ENCODE measurements at places on chromosomes 5 and 9. TPM values are rescaled to one million over a fixed set of nuclear protein-coding genes. Genes with fewer than 3 reads are reported as not detected.

GRCh38 chr5:135400866-135401265 lies 1.8 kb upstream of the MACROH2A1 start:
- no peak for DNase-seq

Gene PURA
- total RNA-seq: 8.8 TPM

GRCh38 chr9:21684831-21685362 lies 117.5 kb upstream of the MTAP start:
- DNase-seq: peak; percentile 99

- DNase-seq: no peak
Observed at GRCh38 chr5:107875833-107876232, 205.1 kb upstream of the EFNA5 start.

GRCh38 chr5:155728857-155729683 lies 597.9 kb upstream of the SGCD start:
- DNase-seq: no peak

GRCh38 chr5:79544131-79544530 lies 30.2 kb upstream of the HOMER1 start:
- peak; percentile 14 for DNase-seq

Gene LCN1
- total RNA-seq: not detected

DNA sequence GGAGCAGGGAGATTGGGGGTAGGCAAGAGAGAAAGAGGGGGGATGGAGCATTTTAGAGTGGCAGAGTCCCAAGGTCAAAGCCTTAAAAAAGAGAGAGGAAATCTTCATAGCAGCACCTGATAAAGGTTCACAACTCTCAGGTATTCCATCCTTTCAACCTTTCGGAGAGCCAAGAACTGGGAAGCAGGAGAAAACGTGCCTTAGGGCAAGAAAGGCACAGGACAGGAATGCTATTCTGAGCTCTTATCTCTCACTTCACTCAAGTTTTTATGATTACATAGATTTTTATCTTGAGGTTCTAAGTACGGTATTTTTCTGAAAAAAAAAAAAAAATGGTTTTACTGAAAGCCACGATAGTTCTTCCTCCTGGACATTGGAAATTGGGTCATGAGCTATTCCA lies 34.5 kb upstream of the SMAD5 start:
- DNase-seq: no peak

Gene PROB1
- total RNA-seq: 0.17 TPM

Gene WNT8A
- total RNA-seq: not detected

- DNase-seq: peak; percentile 25
Observed at GRCh38 chr5:79464695-79465332, 49.1 kb downstream of the HOMER1 start.

Gene HARS2
- 34.6 TPM for total RNA-seq

Gene EHMT1
- 39.1 TPM for total RNA-seq

GRCh38 chr9:81682177-81682576 lies 7.2 kb downstream of the TLE1 start:
- DNase-seq: no peak

DNA sequence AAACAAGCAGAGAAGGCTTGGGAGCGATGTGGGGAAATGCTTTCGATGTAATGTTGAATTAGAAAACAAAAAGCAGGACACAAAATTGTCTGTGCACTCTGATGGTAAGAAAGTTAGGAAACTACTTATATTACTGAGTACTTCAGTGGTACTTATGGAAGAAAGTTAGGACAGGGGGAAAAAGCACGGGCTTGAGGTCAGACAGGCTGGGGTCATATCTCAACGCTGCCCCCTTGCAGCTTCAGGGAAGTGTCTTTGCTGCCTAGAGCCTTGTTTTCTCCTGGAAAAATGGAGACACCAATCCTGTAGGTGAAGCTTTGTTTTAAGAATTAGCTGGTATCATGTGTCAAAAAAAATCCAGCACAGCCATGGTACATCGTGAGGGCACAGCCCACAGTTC lies 23.0 kb downstream of the NEURL1B start:
- DNase-seq: no peak

GRCh38 chr5:163914910-163915309 lies 409.5 kb downstream of the MAT2B start:
- no peak for DNase-seq

Gene TMEM203
- total RNA-seq: 65.8 TPM

- DNase-seq: no peak
Observed at GRCh38 chr9:135589596-135590485, 28.3 kb downstream of the PAEP start.

Gene MAST4
- total RNA-seq: 7.6 TPM

DNA sequence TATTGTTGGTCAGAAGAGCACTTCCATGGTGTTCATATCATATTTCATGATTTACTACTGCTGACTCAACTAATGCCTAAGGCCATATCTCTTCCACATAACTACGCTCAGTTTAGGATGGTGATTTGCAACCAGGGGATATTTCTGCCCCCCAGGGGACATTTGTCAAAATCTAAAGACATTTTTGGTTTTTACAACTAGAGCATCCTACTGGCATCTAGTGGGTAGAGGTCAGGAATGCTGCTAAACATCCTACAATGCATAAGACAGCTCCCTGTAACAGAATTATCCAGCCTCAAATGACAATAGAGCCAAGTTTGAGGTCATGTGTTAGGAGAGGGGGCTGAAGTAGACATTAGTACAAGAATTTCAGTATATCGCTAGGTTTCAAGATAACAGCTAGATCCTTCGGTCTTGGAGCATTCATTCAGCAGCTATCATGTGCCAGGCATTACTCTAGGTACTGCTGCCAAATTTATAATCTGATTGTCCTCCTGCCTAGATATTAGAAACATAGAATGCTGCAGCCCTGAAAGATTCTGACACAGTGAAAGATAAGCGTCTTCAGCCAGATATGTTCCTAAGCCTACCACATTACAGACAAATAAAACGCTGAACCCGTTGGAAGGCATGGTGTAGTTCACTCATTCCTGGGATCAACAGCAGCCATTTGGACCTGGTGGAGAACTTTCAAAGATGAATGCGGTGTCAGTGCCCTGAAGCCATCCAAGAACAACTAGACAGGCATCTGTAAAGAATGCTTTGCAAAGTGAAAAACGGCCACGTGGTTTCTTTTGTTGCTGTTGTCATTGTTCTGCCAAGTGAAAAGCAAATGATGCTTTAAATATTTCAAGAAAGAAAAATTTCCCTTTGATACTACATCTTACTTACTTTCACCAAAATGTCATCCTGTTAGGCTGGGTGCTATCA lies 55.5 kb upstream of the FST start:
- peak; percentile 23 for DNase-seq

DNA sequence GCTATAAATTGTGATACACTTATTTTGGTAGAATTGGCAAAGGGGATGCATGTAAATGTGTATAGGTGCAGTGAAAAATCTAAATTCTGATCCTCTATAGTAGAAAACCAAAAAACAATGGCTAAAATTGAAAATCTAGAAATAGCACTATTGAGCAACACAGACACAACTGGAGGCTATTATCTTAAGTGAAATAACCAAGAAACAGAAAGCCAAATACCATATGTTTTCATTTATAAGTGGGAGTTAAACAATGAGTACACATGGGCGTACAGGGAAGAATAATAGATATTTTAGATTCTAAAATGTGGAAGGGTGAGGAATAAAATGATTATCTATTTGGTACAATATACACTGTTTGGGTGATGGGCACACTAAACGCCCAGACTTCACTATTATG lies 183.2 kb upstream of the TUSC1 start:
- DNase-seq: no peak

GRCh38 chr9:74804018-74804385 lies 83.7 kb downstream of the TRPM6 start:
- DNase-seq: peak; percentile 24

Gene HACD4
- total RNA-seq: not detected

GRCh38 chr9:7147121-7148090 lies 389.6 kb downstream of the KDM4C start:
- DNase-seq: no peak

DNA sequence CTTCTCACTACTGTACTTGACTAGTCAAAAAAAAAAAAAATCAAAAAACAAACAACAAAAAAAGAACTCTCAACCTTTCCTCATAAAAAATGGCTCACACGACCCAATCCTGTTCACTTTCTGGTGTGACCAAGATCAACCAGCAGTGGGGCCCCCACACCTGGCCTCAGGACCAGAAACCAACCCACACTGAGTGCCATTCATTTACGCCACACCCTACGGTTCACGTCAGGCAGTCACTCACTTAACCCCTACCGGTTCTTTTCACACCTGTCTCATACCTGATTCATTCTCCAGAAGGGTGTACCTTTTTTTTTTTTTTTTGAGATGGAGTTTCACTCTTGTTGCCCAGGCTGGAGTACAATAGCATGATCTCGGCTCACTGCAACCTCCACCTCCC lies 5.7 kb downstream of the SUSD1 start:
- DNase-seq: no peak

- DNase-seq: peak; percentile 21
Observed at GRCh38 chr5:146461319-146461718, 14.2 kb downstream of the TCERG1 start.

Gene FLT4
- total RNA-seq: 0.31 TPM

DNA sequence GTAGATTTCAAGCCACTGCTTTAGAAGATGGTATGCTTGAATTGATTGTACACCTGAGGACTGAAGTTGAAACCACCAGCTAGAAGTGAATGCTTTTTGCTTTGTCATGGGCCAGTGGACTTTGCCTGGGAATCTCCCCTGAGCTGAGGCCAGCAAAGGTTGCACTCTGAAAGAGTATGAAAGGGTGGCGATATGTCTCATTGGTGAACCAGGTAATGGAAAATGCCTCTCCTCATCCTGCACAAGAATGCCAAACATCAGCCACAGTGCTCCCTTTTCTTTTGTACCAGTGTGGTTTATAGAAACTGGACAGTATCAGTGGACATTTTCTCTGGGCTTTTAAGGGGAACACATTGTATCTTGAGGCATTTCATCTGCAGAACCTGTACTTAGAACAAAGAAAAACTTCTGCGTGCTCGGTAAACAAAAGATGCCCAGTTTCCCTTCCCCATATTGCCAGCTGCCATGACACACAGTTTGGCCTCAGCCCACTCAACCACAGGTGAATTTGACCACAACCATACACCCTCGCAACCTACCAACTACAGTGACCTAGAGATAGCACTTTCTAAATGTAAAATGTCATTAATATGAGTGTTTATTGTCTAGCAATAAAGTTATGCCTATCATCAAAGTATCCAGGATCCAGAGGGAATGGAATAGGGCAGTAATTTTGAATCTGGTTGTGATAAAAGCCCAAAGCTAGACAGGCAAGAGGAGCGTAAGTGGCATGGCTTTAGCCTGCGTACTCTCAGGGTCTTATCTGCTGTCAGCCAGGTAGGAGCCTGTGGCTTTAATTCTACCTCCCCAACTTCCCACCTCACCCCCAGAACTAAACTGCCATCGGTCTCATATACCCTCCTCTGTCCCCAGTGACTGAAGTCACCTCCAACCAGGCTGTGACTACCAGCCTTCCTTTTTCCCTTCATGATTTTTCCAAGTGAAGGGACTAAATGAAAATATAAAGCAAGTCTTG lies 79.5 kb upstream of the LHFPL2 start:
- DNase-seq: no peak

- peak; percentile 70 for DNase-seq
Observed at GRCh38 chr5:94618029-94618492, 343 bp downstream of the KIAA0825 start.

DNA sequence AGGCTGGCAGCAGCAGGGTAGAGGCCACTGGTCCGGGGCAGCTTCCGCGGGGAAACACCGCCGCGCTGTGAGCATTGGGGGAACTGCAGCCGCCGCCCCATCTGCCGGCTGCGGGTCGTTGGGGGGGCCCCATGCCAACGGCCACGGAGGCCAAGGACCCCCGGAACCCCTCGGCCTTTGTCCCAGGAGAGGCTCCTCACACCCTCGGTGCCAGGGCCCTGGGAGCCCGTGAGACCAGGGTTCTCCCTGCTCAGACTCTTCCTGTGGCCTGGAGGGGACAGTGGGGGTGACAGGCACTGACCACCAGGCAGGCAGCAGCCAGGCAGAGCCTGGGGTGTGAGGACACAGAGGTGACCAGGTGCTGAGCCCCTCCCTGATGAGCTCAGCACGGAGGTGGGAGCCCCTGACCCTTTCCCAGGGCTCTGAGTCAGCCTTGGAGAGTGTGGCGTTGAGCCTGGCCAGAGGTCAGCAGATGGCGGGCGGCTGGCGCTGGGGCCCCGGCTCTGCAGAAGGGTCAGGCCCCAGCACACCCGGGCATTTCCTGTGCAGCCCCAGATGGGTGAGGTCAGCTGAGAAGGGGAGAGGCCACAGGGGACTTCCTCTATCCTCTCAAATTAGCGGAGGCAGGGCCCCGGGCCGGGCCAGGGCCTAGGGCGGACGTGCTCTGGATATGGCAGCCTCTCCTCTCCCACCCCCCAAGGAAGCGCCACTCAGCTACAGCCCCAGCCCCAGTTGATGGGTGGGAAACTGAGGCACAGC lies 17.9 kb upstream of the EGFL7 start:
- DNase-seq: peak; percentile 44

Gene BSPRY
- total RNA-seq: not detected

DNA sequence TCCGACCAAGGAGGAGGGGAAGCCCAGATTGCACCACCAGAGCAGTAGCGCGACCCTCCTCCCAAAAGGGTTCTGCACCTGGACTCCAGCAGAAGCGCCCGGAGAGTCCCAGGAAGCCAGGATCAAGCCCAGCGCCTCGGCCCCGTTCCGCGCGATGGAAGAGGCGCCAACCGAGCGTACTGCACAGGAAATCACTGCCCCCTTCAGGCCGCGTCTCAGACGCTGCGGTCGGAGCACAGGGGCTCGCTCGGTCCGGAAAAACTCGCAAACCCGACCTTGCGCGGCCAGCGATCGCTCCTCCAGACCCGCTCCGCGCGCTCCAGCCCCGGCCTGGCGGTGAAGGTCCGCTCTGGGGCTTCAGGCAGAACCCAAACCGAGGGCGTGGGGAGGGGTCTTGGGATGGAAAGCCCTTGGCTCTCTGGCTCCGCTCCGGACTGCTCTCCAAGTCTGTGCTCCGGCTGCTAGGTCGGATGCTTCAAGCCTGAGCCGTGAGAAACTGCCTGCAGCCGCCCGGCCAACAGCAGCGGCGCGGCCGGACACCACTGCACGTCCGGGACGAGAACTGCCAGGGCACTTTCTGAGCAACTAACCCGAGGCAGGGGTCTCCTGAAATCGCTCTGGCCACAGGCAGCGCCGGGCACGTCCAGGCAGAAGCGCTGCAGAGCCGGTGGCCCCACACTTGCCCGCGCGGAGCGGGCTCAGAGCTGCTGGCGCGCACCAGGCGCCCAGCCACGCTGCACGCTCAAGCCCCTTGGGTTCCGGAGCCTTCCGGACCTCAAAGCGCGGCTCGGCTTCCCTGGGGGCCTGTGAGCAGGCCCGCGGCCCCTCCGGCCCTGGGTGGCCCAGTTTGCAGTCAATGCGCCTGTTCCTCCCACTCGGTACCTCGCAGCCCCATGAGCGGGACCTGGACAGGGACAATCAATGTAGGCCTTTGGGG lies 1.3 kb downstream of the GABBR2 start:
- peak; percentile 53 for DNase-seq

GRCh38 chr9:130543859-130544258 lies 35.5 kb upstream of the FUBP3 start:
- DNase-seq: no peak

Data from HT1080 (cell line).